NCI-H1694 (cell line): ENCODE measurements at places on chromosomes 12 and 14.

DNA sequence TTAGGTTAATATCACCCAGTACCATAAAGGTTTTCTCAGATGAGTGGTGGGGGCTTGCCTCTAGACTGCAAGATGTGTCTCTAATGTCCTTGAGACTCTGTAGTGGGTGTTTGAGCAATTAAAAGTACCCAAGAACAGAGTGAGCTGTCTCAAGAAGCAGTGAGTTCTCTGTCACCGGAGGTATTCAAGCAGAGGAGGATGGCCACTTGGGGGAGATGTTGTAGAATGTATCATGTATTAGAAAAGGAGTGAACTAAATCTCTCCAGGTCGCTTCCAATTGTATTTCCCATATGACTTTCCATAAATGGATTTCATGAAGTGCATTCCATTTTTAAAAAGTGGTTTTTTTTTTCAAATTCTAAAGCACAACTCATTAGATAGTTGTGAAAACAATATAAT lies 35.0 kb downstream of the SLC17A8 start:
- no peak for DNase-seq

GRCh38 chr14:101808894-101809670 lies 47.6 kb downstream of the PPP2R5C start:
- no peak for DNase-seq

- no peak for DNase-seq
Measured at GRCh38 chr12:18168016-18168415, 78.0 kb upstream of the RERGL start.

GRCh38 chr14:100712490-100712889 lies 14.2 kb upstream of the DLK1 start:
- peak; percentile 32 for DNase-seq

DNA sequence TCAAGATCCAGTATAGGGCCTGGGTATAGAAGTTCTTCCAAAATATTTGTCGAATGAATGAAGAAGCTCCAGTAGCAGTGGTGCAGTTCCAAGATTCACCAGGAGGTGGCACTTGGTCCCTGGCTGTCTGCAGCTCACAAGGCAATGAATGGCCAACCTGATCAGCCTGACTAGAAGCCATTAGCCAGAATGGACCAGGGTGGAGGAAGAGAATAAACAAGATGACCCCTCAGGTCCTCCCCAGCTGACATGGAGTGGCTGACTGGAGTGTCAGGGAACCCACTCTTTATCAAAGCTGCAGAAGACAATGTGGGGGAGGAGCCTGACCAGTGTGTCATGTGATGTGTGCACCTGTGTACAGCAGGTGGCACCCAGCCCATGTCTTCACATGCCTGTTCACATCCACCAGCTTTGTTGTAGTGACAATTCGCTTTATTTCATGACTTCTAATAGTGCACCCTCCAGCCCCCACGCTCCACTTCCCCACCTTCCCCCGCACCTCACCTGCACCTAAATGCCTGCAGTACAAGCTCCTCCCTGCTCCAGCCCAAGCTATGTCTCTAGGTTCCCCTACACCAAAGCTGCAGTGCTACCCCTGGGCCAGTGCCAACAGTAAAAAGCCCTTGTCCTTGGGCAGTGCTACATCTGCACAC lies 3.0 kb downstream of the LTBP2 start:
- peak; percentile 98 for DNase-seq
